ENCODE measurements at places on chromosomes 13 and 19.

GRCh38 chr19:2239771-2240770, 3.4 kb downstream of the SF3A2 start:
- DNase-seq: no peak

GRCh38 chr13:31747966-31748365, 8.6 kb downstream of the RXFP2 start:
- no peak for DNase-seq

GRCh38 chr13:48236528-48237353, 3.7 kb downstream of the ITM2B start:
- no peak for DNase-seq

GRCh38 chr13:77985866-77986636, 67.4 kb upstream of the EDNRB start:
- DNase-seq: no peak

DNA sequence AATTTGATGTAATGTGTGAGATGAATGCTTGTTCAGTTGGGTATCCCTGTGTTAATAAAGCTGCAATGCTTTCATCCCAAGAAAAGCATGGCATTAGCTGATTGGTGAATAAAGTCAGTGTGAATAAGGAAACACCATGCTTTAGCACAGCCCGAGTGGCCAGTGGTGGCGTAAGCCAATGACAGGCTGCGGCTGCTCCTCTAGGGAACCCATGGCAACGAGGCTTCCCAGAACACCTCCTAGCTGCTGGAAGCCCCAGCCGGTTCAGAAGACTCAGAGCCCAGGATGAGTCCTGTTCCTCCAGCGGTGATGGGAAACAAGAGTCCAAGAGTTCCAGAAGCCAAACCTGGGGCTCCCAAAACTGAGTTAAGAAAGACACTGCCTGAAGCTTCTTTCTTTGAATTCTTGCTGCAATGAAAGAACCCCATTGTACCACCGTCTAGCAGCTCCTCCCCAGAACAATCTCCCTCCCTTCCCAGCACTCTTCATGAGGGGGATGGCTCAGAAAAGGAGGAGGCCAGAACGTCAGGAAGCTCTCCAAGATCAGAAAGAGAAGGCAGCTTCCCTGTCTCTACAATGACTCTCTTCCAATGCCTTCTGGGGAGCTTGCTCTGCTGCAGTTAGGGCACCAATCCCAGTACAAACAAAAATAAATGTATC, 58.2 kb downstream of the TSHZ3 start:
- DNase-seq: peak; percentile 40

DNA sequence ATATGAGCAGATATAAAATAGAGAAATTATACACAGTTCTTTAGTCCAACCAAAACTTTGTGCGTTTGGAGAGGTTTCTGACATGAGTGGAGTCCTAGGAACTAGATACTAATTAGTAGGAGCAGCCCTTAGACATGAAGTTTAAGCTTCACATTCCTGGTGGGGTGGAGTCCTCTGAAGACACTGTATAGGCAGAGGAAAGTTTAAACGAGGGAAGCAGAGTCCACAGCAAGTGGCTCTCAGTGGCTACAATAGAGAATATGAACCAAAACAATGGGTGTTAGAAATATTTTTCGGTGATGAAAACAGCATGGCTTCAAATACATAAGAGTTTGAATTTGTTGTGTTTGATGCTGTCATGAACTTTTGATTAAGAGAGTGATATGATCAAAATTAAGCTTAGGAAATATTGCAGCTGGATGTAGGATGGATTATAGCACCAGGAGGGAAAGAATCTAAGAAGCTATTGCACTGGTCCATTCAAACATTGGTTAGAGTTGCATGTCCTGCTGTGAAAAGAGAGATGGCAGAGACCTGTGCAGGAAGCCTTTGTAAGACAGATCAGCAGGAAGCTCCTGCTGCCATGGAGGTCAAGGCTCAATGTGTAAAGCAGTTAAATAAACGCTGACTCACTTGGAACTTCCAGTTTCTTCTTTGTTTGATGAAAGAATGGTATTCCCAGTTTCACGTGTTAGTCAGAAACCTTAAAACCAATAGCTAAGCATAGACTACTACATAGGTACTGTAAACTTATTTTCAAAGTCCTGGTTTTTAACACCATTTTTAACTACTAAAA, 175.2 kb downstream of the TDRD3 start:
- no peak for DNase-seq

DNA sequence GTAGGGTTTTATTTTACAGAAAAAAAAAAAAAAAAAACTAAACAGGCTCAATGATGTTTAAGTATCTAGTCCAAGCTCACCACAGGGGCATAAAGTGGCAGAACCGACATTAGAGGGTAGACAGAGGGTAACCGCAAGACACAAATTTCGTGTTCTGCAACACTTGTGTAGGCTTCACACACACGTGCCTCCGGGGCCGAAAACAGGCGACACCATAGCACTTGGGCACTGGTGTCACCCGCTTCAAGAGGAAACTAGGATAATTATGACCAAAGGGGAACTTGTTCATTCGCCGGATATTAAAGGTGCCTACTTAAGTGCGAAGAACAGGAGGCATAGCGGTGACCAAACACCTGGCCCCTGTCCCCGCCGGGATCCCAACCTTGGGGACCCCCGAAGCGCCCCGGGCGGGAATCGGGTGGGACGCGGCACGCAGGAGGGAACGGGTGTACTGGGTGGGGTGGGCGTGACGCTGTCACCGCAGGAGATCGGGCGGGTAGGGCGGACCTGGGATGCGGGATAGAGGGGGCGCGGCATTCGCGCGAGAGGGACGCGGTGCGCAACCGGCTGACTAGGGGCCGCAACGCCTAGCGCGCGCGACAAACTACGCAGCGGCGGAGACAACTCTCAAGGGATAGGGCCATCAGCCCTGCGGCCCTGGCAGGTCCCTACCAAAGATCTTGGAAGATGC, 558 bp downstream of the MZT1 start:
- peak; percentile 78 for DNase-seq

DNA sequence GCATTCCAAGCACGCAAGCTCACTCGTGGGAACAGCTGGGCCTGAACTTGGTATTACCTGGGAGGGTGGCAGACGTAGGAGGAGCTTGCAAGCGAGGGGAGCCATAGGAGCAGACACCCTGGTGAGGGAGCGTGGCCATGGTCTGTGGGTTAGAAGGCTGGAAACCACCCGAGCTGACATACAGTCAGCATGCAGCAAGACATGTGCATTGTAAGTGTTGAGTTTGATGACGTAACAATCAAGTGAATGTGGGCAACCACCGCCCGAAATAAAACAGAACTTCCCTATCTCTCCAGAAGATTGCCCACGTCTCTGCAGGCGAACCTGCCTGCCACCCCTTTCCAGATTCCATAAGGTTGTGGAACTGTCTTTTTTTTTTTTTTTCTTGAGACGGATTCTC, 26.8 kb downstream of the UBXN6 start:
- DNase-seq: no peak

DNA sequence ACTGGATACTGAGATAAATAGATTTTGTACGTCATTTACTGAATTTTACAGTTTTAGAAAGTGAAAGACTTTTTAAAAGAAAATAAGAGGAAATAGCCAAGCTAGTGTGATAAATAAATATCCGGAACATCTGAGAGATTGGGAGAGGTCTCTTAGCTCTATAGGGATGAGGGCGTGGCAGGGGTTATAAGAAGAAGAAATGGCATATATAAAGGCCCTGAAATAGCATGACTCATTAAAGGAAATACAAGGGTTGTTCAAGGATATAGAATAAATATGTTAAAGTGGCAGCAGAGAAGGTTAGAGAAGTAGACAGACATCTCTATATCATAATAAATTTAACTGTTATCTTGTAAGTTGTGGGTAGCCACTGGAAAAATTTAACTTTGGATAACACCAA, 144.4 kb downstream of the MAB21L1 start:
- DNase-seq: no peak

DNA sequence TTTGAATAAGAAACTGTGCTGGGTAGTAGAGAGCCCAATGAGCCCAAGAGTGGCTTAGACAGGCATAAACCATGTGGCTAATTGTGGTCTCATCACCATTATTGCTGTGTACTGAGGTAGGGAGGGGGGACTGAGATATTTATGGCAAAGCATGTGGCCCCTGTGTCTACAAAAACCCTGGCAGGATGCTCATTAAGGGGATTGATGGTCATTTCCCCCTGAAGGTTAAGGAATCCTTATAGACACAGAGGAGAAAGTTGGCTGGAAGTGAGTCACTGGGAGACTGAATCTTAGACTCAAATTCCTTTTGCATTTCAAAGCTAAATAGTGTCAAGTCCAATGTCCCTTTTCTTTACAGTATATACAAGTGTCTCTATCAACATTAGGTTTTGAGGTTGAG, 9.8 kb upstream of the DACT3 start:
- no peak for DNase-seq

DNA sequence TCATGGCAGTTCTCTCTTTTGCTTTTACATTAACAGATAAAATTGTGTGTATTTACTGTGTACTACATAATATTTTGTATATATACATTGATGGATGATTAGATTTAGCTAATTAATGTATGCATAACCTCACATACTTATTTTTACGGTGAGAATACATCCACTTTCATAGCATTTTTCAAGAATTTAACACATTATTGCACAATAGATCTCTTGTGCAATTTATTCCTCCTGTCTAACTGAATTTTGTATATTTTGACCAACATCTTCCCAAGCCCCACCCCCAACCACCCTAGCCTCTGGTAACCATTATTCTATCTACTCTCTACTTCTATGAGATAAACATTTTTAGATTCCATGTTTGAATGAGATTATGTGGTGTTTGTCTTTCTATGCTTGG, 194.7 kb downstream of the RBM26 start:
- no peak for DNase-seq

DNA sequence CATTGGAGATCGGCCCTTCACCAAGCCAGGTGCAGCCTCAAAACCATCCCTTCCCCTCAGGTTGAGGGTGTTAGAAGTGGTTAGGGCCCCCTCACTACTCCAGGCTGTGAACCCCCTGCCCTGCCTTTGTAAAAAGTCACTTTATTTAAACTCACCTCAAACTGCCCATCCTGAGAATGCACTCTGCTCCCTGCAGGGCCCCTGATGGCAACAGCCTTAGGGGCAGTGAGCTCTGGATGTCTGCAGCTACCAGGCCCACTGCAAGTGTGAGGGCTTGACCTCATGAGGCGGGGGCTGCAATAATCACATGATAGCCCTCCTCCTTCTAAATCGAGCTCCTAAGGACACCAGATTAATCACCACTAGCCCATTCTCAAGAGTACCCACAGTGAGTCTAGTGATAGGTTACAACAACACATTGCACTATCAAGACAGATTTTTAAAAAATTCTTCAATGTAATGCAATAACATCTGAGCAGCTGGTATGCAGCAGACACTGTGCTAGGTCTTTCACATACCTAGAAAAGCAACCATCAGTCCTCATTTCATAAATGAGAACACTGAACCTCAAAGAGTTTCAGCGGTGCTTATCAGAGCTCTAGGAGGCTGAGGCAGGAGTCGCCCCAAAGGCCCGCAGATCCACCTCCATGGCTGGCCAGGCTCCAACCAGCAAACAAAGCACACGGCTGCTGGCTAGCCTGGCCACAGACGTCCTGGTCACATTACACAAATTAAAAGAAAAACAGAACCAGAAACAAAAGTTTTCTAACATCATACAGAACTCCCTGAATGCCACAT, 26.0 kb downstream of the SLC7A1 start:
- no peak for DNase-seq

GRCh38 chr13:35804901-35805300, 326.3 kb downstream of the DCLK1 start:
- no peak for DNase-seq

GRCh38 chr13:113869263-113869662, 5.4 kb upstream of the GAS6 start:
- no peak for DNase-seq

- no peak for DNase-seq
Observed at GRCh38 chr13:111964411-111965035, 102.4 kb upstream of the SOX1 start.

GRCh38 chr19:48090281-48090802, 20.3 kb downstream of the PLA2G4C start:
- no peak for DNase-seq

GRCh38 chr13:52405767-52406494, at the start of gene THSD1:
THSD1 (minus strand) TSS chr13:52406172; CDS start chr13:52402600, 3,572 bp downstream.
- DNase-seq: peak; percentile 79

DNA sequence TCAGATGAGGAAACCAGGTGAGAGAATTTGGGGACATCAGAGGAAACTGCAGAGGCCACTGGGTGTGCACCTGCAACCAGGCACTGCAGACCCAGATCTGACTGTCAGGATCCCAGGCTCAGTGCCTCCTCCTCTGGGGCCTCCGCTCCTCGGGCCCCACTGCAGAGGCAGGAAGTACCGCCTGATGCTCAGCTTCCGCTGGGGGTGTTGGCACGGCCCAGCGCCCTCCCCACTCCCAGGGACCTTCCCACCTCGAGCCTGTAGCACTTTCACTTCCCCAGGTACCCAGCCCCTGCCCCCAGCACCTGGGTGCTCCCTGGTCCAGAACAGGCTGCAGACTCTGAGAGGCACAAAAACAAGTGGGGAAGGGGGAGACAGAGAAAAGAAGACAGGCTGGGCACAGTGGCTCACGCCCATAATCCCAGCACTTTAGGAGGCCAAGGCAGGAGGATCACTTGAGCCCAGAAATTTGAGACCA, 1.4 kb upstream of the CD37 start:
- peak; percentile 69 for DNase-seq

- DNase-seq: no peak
Observed at GRCh38 chr13:51976423-51976822, 34.8 kb downstream of the ATP7B start.

GRCh38 chr13:32428581-32429432, 877 bp upstream of the N4BP2L1 start:
- DNase-seq: no peak

GRCh38 chr13:30898678-30899241, 7.3 kb upstream of the MEDAG start:
- DNase-seq: no peak

- DNase-seq: no peak
Observed at GRCh38 chr13:39682788-39683187, 27.3 kb downstream of the COG6 start.

GRCh38 chr19:45913874-45914830, at the start of gene NANOS2:
NANOS2 (minus strand) TSS chr19:45914778; CDS start chr19:45914693, 85 bp downstream.
- no peak for DNase-seq

- no peak for DNase-seq
Observed at GRCh38 chr13:20387441-20387971, 138.2 kb downstream of the CRYL1 start.

DNA sequence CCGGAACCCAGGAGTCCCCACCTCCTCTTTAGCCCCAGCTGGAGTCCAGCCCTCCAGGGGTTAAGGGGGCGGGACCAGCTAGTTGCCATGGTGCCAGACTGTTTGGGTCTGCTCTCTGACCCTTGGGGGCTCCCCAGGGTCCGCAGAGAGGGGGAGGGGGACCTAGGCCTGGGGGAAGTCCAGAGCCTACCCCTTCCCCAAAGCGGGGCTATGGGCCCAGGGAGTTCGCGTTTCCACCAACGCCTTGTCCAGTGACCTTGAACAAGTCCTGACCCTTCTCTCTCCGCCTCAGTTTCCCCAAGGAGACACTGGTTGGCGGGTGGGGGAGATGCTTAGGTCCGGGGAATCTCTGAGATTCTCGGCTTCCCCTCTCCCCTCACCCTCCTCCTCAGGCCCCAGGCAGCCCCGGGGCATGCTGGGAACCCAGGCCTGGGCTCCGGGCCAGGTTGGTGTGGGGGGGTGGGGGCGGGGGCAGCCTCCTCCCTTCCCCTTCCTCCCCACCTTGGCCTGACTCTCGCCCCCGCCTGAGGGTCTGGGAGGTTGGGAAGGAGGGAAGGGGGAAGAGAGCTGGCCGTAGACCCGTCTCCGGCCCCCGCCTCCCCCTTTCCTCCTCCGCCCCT, 2.6 kb upstream of the SPACA6 start:
- peak; percentile 81 for DNase-seq

GRCh38 chr13:114225610-114226009, 9.1 kb upstream of the CDC16 start:
- DNase-seq: no peak
